ENCODE measurements at places on chromosomes 2 and 18.

DNA sequence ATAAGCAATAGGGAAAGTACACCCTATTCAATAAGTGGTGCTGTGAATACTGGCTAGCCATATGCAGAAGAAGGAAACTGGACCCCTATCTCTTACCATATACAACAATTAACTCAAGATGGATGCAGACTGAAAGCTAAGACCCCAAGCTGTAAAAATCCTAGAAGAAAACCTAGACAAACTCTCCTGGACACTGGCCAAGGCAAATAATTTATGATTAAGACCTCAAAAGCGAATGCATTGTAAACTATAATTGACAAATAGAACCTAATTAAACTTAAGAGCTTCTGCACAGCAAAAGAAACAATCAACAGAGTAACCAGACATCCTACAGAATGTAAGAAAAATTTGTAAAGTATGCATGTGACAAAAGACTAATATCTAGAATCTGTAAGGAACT, 41.1 kb upstream of the ASXL3 start:
- no peak for DNase-seq

DNA sequence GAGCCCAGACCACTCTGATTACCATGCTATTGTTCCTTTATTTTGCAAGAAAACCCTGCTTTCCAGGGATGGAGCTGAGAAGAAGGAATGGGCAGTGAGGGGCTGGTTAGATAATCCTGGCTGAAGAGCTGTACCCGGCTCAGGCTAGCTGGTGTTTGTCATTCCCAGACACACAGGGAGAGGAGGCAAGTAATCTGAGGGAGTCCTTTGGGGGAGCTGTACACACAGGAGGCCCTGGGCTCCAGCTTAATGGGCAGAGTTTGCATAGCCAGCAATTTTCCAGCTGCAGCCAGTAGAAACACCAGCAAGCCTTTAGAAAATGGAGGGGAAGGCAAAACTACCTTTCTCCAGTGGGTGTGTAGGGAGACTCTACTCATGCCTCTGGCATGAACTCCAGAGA, 259.3 kb downstream of the SOX11 start:
- no peak for DNase-seq

- DNase-seq, result no peak
Measured at GRCh38 chr18:31399306-31400032, 22.9 kb downstream of the DSG4 start.

GRCh38 chr2:236393581-236393980, 129.4 kb upstream of the ASB18 start:
- DNase-seq, result no peak

DNA sequence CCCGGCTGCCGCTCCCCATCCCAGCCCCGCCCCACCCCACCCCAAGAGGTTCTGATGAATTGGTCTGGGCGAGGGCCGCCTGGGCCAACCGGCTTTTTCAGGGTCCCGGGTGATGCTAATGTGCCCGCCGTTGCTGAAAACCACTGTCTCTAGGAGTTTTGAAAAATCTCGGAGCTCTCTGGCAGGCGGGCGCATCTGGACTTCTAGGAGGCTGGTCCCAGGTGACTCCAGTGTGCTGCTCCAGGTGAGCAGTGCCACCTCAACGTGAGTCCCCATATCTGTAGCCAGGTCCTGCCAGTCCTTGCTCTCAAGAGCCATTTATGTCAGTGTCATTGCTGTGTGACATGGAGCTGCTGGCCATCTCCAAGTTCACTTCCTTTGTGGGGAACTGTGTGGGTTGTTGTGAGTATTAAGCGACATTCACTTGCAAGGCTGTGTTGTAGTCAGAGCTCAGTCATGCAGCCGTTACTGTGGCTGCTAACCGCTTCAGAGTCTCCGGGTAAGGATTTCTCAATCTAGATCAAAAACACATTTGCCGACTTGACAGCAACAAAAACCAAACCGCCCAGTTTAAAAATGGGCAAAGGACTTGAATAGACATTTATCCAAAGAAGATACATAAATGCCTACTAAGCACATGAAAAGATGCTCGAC, at the start of gene RFX8:
Gene RFX8, minus strand, starts transcription at position 382 of the 654 bp plus-strand sequence. CDS start 8,264 bp downstream, outside the sequence.
- DNase-seq, result peak; percentile 27
